ENCODE measurements at places on chromosomes 3 and 15.

- DNase-seq = no peak
These were observed 12.9 kb upstream of the TPM1 start for GRCh38 chr15:63029676-63030075.

DNA sequence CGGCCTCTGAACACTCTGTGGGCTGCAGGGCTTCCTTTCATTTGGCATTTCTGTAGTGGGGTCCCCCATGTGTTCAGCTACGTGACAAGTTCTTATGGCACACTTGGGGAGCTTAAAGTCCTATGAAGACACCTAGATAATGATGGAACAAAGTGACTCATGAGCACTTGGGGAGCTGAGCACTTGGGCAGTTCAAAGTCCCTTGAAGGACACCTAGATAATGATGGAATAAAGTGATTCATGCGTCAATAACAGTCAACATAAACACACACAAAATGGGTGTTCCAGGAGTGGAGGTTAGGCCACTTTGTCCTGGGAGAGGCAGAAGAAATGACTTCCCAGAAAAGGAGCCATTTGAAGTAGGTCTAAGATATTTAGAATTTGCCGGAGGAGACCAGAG is 66.6 kb downstream of the LDHAL6B start:
- DNase-seq = no peak

GRCh38 chr15:65580287-65580686 is 30.6 kb downstream of the INTS14 start:
- no peak for DNase-seq

- peak; percentile 30 for DNase-seq
These were observed 34.2 kb upstream of the SYN2 start for GRCh38 chr3:11969986-11970385.

DNA sequence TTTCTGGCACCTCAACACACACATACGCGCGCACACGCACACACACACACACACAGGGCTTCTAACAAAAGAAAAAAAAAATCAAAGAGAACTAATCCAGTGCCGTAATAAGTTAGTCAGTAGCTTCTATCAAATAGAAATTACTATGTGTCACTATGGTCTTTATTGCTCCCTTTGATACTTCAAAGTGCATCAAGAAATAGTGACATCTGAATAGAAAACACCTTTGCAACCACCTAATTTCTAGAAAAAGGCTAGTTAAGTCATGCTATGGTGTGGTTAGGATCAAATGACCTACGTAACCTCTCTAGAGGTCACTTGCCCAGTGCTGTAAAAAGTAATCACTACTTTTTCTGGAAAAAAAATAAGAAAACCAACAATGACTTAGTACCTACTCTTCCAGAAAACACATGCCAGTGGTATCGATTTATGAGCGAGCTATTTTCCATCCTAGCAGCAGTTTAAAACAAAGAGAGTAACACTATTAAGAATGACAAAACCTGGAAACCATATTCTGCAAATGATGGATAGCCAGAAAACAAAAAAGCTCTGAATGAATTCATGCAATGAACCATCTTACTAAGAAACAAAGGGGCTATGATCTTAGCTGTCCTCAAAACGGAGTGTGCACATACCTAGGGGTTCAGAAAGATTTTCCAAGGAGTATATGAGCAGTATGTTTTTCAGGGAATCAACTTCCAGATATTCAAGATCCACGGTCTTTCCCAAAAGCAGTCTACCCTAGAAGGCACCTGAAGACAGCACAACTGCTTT is 6.8 kb downstream of the AVEN start:
- DNase-seq = no peak

GRCh38 chr3:150170852-150171520 is 200.3 kb upstream of the PFN2 start:
- DNase-seq = peak; percentile 68

DNA sequence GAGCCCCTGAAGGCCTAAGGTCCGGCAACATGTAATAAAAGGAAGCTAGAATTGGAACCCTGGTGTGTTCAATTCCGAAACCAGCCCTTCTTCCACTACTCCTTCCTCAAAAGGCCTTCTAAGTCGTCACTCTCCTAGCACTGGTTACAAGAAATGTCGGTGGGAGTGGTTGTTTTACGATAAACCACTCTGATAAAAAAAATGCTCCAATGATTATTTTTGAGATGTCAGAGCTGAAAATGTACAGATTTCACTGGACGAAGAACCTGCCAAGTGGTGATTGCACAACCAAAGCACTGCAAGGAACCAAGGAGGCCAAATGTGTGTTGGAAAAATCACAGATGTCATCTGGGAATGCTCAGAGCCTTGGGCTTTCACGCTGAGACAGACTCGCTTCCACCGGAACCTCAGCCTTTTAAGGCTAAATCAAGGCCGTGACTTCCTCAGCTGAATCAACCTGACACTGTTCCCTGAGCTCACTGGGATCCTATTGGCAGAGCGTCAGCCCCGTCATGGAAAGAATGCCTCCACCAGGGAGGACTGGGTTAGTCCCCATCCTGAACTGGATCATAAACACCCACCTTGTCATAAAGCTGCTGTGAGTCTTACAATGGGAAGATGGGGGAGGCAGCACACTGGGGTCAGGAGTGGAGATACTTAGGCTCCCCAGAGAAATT is 108.1 kb upstream of the THBS1 start:
- peak; percentile 58 for DNase-seq

DNA sequence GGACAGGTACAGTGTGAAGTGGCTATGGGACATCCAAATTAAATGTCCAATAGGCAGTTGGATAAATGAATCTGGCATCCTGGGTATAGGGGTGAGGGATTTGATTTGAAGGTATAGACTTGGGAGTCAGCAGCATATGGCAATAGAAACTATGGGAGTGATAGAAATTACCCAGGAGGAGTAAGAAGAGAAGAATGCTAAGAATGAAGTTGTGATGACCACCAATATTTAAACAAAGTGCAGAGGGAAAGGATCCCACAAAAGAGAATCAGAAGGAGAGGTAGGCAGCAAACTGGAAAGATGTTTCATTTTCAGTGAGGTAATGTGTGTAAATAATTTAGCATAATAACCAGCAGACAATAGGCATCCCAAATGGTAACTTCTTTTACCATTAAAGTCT is 13.8 kb upstream of the MSL2 start:
- DNase-seq = no peak

- peak; percentile 8 for DNase-seq
These were observed 113.5 kb upstream of the TOPAZ1 start for GRCh38 chr3:44128057-44128775.

DNA sequence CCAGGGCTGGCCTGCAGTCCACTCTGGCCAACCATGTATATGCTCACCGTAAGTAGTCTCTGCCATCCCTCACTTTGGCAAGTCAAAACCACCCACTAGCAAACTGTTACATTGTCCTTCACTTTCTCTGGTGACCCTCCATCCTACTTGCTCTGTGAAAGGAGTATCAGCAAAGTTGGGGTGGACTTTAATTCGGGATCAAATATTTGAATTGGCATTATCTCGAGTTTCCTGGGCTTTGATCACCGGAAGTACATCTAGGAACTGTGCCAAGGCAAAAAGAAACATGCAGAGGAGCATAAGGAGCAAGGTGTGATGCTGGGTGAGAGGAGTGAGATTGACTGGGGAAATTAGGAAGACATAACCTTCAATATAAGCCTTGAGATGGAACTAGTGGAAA is 188.9 kb upstream of the P2RY1 start:
- DNase-seq = no peak

GRCh38 chr15:39804026-39804425 is 21.4 kb upstream of the FSIP1 start:
- no peak for DNase-seq

- no peak for DNase-seq
These were observed 89.3 kb downstream of the ALCAM start for GRCh38 chr3:105456017-105456416.

DNA sequence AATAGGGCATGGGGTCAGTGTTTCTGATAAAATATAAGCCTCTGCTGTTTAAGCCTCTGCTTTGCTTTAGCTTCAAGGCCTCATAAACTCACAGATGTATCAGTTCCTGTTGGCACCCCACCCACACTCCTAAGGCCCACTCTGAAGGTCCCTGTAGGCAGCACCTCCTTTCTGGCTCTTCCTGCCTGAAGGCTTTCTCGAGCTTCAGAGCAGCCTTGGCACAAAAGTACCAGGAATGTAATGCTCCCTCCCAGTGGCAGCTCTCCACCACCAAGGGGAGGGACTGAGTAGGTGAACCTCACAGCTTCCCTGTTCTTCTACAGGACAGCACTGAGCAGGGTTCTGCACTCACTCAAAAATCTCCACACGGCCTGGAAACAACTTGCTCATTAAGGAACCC is 102.2 kb downstream of the ABHD5 start:
- no peak for DNase-seq

- DNase-seq = no peak
These were observed 9.5 kb downstream of the LRRC49 start for GRCh38 chr15:70902107-70902506.

DNA sequence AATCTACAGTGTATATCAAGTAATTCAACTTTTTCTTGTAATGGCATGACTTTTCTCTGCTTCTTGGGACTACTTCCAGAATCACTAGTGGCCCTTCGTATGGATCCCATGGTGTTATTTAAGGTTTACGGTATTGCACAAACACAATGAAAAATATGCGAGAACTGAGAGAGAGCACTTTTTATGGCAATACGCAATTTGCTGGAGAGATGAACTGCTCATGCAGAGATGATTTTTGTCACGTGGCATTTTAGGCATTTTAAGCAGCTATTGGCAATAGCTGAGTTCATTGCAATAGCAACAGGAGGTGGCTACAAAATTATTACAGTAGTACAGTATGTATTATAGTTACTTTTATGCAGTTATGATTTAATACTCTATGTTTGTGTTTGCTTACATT is 294.0 kb downstream of the UBE2E2 start:
- DNase-seq = no peak

DNA sequence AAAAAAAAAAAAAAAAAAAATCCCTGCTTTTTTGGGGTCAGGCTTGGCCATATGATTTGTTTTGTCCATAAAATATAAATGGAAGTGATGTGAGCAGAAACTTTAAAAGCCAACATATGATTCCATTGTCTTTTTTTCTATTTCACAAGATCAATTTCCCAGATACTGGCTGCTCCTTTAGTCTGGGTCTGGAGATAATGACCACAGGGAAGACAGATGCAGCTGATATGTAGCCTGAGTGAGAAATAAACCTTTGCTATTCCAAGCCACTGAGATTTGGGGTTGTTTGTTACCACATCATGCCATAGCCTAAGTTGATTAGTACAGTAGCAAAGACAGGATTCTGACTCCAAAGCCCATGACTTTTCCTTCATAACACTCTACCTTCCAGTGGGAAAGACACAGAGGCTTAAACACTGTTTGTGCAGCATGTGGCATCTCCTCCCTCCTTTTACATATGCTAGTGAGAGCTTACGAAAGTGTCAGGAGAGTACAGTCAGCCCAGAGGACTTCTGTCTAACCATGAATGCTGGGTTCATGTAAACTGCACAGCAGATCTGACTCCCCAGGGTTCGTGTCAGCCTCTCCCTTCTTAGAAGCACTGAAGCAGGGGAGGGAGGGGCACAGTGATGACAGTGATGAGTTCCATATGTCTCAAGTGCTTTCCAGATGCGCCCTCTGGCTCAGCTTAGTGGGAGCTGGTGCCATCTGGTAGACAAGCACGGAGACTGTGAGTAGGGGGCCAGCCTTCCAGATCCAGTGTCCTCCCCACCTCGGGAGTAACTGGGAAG is 36.7 kb upstream of the SLC7A14 start:
- peak; percentile 86 for DNase-seq

DNA sequence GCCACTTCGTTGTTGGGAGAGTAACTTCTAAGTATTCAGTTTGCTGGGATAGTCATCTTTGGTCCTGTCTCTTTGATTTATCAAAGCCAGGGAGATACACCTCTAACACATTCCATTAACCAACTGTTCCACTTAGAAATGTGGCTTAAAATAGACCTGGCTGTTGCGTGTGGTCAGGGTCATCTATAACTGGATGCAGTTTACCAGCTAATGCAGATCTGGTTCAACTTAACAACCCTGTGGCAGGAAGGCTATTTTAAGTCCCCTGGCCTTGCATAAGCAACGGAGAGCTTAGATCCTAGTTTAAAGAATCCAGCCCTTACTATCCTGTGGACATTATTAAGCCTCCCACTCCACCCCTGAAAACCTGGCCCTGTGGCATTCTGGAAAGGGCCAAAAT is 28.1 kb upstream of the CAPN3 start:
- DNase-seq = no peak

- no peak for DNase-seq
These were observed 71.4 kb downstream of the KLF13 start for GRCh38 chr15:31397851-31398661.

- no peak for DNase-seq
These were observed 563.4 kb upstream of the TGFBR2 start for GRCh38 chr3:30042916-30043555.

DNA sequence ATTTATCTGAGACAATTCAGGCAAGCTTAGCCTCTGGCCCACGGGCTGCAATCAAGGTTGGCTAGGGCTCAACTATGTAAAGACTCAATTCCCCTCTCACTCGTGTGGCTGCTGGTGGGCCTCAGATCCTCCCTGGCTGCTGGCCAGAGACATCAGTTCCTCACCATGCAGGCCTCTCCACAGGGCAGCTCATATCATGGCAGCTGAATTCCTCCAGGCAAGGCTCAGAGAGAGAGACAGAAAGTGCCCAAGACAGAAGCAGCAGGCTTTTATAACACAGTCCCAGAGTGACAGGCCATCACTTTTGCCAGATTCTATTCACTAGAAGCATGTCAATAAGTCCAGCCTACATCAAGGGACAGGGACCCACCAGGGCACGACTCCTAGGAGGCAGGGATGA is 63.2 kb downstream of the XXYLT1 start:
- DNase-seq = peak; percentile 43

- DNase-seq = no peak
These were observed 123.8 kb downstream of the B3GALNT1 start for GRCh38 chr3:160981217-160981938.

DNA sequence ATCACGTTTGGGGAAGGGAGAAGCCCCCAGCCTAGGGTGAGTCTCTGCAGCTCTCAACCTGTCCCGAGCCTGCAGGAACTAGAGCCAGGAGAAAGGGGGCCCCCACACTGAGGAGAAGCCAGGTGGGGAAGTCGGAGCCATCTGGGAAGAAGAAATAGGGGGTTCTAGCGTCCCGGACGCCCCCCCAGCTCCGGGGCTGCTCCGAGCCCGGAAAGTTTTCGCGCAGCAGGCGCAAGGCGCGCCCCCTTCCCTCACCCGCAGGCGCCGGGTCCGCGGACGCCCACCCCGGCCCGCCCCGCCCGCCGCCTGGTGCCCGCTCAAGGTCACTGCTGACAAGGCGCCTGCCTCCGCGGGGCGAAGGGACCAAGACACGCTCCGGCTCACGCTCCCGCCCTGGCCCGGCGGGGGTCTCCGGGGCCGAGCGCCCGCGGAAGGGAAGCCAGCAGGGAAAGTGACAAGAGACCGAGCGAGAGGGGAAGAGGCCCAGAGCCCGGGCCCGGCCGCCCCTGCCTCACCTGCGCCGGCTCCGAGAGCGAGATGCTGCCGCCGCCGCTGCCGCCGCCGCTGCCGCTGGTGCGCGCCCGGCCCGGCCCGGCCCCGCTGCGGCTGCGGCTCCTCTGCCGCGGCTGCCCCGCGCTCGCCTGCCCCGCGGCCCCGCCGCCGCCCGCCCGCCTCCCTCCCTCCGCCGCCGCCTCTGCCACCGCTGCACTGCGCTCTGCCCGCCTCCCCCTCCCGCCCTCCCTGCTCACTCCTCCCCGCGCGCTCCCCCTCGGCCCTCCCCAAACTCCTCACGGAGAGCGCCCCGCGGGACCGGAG is 108.4 kb upstream of the SLC6A11 start:
- peak; percentile 68 for DNase-seq

Data from eye (tissue), 1 donor.